HuH-7.5 (cell line): ENCODE measurements at places on chromosomes 12 and 14.

GRCh38 chr12:29088611-29089219 lies 60.4 kb upstream of the FAR2 start:
- no peak for DNase-seq

DNA sequence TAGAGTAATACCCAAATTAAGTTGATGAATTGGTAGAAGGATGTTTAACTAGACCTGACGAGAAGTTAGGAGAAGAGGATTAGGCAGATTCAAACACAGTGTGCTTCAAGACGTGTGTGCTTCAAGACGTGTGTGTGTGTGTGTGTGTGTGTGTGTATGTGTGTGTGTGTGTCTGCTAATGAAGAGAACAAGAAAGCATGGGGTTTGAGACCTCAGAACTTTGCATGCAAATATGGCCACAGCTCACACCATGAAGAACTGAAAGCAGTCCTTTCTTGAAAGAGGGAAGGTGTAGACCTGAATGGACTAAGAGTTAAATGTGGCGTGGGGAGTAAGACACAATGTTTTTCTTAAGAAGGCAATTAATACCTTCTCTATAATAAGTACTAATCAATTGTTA lies 32.5 kb upstream of the SSPN start:
- no peak for DNase-seq

- no peak for DNase-seq
Observed at GRCh38 chr12:12947902-12948301, 4.1 kb downstream of the GPRC5D start.

DNA sequence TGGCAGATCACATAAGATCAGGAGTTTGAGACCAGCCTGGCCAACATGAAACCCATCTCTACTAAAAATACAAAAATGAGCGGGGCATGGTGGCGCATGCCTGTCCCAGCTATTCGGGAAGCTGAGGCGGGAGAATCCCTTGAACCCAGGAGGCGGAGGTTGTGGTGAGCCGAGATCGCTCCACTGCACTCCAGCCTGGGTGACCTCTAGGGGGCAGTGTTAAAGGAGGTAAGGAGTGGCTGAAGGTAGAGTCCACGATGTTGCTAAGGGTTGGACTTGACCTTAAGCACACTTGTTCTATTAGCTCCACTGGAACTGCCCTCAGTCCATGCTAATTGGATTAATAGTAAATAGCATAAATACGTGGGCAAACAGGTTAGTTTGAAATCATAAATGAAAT lies 62.4 kb upstream of the PSMC1 start:
- DNase-seq = no peak

DNA sequence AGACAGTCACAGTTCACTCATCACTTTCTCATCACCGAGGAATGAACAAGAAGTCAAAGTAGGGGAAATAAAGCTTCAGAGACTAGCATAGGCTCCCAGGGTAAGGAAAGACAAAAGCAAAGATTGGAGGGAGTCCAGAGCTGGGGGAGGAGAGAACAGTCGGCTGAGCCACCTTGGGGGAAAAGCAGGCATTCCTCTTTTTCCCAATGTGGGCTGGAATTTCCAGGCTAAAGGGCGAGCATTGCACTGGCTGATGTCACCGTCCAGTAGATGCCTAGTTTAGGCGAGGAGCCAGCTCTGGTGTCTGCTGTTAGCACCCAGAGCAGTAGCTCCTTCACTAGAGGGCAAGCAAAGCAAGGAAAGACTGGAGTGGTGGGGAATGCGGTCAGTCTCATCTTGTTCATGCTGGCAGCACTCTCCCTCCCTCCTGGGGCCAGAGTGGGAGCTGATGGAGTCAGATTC lies 8.5 kb upstream of the KRT75 start:
- DNase-seq = no peak

DNA sequence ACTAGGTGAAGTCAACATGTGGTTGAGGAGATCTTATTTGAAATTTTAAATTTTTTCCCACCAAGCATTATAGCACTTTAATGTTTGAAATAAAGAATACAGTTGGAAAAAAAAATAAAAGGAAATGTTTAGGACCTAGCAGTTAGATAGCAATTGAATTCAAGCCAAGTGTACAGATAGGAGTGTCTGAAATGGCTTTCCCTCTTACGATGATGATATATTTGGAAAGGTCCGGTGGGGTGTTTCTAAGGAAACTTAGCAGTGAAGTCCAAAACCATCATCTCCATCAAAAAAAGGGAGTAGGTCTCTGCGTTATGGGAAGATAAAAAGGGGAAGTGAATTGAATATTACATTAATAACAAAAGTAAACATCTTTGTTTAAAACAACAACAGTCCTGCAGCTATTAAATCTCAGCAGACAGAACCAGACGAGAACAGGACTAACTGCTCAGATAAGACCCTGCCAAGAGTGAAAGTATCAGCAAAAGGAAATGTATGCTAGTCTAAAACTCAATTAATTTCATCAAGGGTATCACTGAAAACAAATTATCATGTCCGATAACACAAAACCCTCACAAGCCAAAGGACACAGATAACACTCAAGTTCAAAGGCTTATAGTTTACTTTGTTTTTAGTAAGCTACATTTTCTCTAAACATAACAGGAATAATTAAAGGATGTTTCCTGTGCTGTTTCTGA lies 242.0 kb downstream of the BMP4 start:
- no peak for DNase-seq

- no peak for DNase-seq
Observed at GRCh38 chr12:31362115-31362758, 36.3 kb upstream of the SINHCAF start.

- DNase-seq = no peak
Observed at GRCh38 chr12:130970908-130971233, 17.2 kb downstream of the ADGRD1 start.

DNA sequence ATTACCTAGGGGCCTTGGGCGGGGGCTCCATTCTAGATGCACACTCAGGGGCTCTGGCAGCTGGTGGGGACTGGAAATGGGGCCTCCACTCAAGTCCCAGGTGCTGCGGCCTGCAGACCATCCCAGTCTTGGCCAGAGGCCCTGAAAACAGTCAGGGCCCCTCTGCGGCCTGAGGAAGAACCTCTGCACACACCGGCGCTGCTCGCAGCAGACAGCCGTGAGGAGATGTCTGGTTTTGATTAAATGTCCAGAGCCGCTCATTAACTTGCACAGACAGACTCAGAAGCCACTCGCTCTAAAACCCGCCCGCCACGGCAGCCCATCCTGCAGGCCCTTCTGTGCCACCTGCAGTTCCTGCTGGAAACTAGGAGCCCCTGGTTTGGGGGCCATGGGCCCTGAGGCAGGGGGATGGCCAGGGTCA lies 36.4 kb upstream of the NCOR2 start:
- DNase-seq = no peak

DNA sequence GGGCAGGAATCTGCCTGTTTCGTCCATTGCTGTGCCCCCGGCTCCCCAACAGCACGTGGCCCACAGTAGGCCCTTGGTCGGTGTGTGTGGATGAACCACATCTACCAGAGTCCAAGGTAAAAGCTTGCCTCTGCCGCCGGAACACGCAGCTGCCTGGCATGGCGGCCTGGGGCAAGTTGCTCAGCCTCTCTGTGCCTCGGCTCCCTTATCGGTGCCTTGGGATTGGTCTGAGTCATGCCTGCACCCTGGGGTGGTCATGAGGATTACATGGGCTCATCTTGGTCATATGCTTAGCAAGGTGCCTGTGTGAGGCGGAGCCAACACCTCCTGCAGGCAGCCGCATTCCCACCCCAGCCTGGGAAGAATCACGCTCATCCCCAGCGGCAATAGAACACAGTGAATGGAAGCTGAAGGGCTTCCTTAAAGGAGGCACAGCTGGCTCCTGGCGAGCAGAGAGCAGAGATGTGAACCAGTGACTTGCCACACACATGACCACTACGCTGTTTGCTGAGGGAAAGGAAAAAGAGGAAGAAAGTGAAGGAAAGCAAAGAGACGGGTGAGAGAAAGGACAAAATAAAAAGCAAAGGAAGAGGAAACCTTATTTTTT lies 5.5 kb upstream of the SCARB1 start:
- no peak for DNase-seq

DNA sequence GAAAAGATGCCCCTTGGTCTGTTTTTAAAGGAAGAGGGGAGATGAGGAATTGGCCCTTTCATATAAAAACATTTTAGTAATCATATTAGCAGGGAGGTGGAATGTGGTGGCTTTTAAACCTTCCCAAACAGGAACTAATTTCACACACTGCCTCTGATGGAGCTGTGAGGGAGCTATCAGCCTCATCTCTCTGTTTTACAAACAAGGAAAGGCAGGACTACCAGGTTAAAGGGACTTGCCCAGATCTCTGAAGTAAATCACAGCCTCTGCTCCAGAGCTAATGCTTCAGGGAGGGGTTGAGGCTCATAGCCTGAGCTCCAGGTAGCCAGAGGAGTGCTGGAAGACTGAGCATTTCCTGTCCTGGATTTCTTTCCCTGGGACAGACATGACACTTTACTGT lies 1.1 kb upstream of the BMP4 start:
- DNase-seq = no peak

- DNase-seq = no peak
Observed at GRCh38 chr12:79776111-79776510, 85.3 kb upstream of the PAWR start.

DNA sequence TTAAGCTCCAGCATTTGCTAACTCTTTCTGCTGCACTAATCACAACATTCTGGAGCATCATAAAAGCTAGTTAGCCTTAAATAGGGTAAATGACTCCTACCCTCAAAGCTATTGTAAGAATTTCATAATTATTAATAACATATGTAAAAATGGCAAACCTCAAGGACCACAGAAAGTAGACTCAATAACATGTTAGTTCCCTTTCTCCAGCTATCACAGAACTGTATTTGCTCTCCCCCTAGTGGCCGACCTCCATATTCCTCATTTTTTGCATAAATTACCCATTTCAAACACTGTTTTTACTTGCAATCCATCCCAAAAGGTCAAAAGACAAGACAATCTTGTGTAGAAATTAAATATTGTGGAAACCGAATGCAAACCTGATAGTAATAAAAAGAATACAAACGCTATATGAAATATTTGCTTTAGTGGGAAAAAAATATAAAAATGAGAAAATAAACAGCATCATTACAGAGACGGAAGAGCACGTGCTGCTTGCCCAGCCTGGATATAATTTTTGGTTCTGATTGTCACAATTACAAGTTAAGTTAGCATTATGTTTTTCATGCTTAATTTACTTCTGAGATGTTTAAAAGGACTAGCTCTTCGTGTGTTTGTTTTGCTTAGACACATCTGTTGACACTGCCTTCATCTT lies 97.9 kb downstream of the RERGL start:
- DNase-seq = no peak

GRCh38 chr12:1488908-1489381 lies 105.4 kb downstream of the FBXL14 start:
- DNase-seq = no peak

DNA sequence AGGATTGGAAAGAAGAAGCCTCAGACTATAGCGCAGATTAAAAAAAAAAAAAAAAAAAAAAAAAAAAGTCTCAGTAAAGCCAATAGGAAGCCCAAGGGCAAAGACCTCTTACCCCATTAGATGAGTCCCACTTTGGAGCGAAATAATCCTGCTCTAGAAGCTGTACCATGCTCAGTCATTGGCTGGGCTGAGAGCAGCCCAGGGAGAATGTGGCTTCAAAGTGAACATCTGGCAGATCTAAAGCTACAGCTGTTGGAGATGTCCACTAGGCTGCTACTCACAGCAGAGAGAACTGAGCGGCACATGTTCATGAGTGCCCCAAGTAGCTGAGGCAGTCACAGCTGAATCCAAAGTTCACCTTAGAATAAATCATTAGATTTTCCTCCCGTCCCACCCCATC lies 560.9 kb downstream of the MED13L start:
- no peak for DNase-seq

DNA sequence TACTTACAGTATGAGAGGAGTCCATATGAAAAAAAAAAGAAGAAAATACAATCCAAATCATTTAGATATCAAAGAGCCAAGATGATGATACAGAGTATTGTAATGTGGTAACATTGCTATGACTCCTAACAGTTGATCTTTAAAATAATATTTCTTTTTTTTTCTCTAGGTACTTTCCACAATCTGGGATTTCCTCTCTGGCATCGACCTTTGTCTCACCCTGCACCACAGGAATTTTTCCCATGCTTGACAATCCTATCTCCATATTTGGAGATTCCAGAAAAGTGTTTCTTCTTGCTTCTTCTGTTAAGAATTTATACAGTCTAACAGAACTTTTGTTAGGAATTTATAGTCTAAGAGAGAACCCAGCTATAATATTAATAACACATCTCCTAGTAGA lies 184.4 kb downstream of the ITPR2 start:
- DNase-seq = no peak

DNA sequence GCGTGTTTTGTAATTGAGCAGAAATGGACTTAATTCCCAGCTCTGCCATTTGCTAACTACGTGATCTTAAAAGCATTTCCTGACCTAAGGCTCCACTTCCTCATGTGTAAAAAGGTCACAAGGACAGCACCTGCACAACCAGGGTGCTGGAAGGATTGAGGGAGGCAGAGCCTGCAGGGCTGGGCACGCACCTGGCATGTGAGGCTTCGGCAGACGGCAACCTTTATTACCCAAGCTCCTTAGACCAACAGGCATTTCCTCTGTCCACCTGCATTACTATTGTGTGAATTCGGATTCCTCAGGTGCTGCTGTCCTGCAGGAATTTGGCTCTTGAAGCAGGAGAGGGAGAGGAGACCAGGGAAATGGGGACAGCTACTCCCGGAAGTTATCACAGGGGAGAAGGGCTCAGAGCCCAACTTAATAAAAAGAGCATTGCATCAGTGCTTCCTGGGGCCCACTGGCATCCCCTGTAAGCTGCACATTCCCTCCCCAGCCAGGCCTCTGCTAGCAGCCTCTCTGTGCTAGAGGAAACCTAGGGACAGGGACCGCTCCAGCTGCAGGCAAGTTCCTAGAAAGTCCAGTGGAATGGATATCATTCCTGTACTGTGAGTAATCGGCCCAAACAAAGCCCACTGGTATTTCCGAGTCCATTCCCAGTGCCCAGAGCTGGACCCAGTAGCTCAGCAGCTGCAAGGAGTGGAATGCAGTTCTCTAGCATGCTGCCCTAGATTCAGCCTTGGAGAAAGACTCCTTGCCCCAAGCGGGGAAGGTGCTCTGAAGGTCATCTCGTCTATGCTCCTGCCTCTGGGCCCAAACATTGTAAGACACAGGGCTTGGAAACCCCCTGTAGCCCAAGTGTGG lies 157.1 kb upstream of the CCND2 start:
- no peak for DNase-seq

DNA sequence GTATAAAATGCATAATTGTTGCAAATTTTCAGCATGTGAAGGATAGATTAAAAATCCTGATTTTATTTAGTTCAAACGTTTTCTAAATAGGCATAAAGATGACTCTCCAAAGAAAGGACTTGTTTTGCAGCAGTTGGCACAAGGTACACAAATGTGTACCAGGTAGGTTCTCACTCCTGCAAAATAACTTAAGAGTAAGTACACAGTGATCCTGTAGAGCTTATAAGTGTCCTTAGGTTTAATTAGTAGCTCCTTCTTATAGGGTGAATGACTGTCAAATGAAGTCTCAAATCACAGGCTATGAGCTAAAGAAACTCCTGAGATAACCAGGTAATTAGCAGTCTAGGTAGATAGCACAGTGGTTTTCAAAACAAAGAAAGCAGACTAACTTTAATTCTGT lies 330.6 kb upstream of the MDGA2 start:
- DNase-seq = no peak

DNA sequence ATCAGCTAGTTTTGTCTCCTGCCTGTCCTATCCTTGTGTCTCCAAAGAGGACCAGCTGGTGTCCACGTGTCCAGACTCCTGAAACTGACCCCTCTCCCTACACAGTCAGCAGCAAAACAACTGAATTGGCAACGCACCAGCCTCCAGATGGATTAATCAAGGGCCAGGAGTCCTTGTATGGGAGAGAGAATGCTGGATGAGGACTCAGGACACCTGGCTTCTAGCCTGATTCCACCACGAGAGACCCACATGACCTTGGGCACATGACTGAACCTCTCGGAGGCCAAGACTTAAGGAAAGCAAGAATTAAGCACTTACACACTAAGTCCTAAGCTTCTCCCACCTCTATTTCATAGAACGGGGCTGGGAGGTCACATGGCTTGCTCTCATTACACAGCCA lies 60.4 kb upstream of the CMKLR1 start:
- no peak for DNase-seq
